ENCODE measurements at places on chromosomes 1 and 21.

GRCh38 chr1:64268653-64269557 is 65.5 kb downstream of the UBE2U start:
- DNase-seq = peak; percentile 76

GRCh38 chr1:4853904-4854303 is 199.5 kb downstream of the AJAP1 start:
- no peak for DNase-seq

- peak; percentile 79 for DNase-seq
Measured at GRCh38 chr1:39788758-39789570, at the start of gene BMP8B. Gene BMP8B, minus strand, starts transcription at chr1:39788865. Its CDS starts 380 bp downstream, at chr1:39788485.

GRCh38 chr1:62235576-62235975 is 40.9 kb downstream of the L1TD1 start:
- no peak for DNase-seq

GRCh38 chr1:234781241-234782065 is 171.5 kb upstream of the IRF2BP2 start:
- DNase-seq = peak; percentile 41

GRCh38 chr1:10250663-10251062 is 40.3 kb downstream of the KIF1B start:
- DNase-seq = no peak

- no peak for DNase-seq
Measured at GRCh38 chr1:61268546-61269240, 186.3 kb downstream of the NFIA start.

- DNase-seq = no peak
Measured at GRCh38 chr1:179872558-179872957, 5.0 kb downstream of the TOR1AIP2 start.

DNA sequence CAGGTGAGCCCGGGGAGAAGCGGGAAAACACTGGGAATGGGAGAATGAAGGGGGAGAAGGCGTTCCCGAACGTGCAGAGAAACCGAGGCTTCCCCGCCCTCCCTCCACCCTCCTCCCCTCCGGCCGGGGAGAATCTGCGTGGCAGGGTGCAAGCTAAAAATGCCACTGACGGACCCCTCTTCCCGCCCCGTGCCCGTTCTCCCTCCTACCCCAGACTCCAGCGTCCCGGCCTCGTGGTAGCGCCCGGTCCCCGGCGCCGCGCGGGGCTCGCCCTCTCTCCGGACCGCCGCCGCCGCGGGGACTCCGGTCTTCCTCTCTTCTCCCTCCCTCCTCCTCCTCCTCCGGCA is 81.6 kb upstream of the AK4 start:
- DNase-seq = no peak

- DNase-seq = no peak
Measured at GRCh38 chr21:25896501-25897056, 161.8 kb downstream of the GABPA start.

DNA sequence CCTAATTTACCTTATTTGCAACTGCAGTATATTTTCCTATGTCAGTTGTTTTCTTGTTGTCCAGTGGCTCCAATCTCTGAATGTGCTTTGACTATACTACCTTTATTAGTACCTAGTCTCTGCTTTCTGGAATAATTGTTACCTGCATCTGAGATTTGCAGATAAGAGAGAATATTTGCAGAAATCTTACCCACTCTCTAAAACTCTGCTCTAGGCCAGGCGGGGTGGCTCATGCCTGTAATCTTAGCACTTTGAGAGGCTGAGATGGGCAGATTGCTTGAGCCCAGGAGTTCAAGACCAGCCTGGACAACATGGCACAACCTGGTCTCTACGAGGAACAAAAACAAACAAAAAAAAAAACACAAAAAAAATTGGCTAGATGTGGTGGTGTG is 2.0 kb upstream of the SYDE2 start:
- DNase-seq = no peak

DNA sequence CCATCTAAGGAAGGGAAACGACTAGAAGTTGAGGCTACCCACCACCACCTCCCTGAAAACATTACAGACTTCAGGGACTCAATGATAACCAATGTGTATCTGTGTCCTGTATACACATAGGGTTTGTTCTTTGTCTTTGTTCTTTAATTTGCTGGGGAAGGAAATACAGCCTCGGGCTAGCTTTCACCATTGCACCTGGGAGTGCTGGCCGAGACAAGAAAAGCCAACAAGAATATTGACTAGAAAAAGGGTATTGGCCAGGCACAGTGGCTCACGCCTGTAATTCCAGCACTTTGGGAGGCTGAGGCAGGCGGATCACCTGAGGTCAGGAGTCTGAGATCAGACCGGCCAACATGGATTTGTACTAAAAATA is 50.4 kb downstream of the MDM4 start:
- no peak for DNase-seq

- DNase-seq = peak; percentile 63
Measured at GRCh38 chr1:9629445-9630201, 21.9 kb upstream of the PIK3CD start.

DNA sequence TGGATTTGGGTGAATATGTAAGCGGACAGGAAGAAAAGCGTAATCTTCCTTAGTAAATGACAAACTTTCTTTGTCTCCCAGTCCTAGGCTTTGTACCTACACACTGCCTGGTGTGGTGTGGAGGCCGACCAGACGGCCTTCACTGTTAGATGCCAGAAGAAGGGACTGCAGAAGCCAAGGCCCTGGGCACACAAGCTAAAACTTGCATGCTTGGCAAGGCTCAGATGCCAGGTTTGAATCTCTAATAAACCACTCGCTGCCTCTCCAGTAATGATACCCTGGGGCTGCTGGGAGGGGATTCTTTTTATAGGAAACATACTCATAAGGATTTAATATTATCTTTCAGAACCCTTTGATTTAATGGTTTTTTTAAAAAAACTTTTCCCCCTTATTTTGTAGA is 263.8 kb downstream of the PTPRC start:
- DNase-seq = no peak

DNA sequence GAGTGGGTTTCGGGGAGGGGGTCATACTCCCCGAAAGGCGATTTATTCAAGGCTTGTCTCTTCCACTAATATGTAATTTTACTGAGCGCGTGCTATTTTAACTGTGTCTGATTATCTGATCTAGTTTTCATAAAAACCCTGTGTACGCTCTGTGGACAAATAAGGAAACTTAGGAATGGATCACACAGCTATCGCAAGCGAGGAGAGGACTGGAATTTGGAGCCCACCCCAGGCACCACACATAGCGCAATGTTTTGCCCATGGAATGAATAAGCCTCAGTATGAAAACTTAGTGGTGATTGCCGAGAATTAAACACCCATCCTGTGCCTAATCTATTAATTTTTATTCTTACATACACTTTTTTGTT is 9.8 kb upstream of the RAB42 start:
- peak; percentile 75 for DNase-seq

- no peak for DNase-seq
Measured at GRCh38 chr1:2990376-2991115, 30.7 kb upstream of the ACTRT2 start.

DNA sequence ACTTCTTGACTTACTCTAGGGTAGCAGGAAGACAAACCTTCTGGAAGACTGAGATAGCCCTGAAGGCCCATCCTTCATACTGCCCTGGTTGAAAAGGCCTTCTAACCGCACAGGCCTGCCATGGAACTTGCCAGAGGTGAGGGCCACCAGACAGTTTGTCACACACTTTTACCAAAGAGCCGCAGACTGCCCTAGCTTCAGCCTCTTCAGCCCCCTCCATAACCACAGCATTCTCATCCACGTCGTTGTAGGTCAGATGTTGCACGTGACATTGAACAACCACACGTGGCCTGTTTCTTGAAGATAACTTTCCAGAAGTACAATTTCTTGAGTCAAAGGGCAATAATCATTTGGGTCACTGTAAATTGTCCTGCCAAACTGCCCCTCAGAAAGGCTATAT is 18.9 kb downstream of the ZNF362 start:
- DNase-seq = peak; percentile 68

- DNase-seq = no peak
Measured at GRCh38 chr1:242784807-242785206, 260.3 kb upstream of the PLD5 start.

- peak; percentile 81 for DNase-seq
Measured at GRCh38 chr1:181134543-181135436, 46.3 kb downstream of the IER5 start.

Measured in OCI-M1 (cell line).